ENCODE measurements at places on chromosomes 7 and 10. TPM values are rescaled to one million over a fixed set of nuclear protein-coding genes. Genes with fewer than 3 reads are reported as not detected.

- no peak overlapping the region for H3K27ac ChIP-seq
- no peak overlapping the region for H3K4me3 ChIP-seq
- DNase-seq = no peak
- no peaks in the 10 kb centered on the region for H3K4me1 ChIP-seq
- no peaks in the 10 kb centered on the region for H3K36me3 ChIP-seq
These were observed 51.1 kb upstream of the IL6 start for GRCh38 chr7:22675917-22676343.

- no peak overlapping the region for H3K4me3 ChIP-seq
- DNase-seq = no peak
- H3K36me3 ChIP-seq = no peaks in the 10 kb centered on the region
- H3K27me3 ChIP-seq = no peaks in the 10 kb centered on the region
- H3K4me1 ChIP-seq = no peaks in the 10 kb centered on the region
These were observed 12.7 kb upstream of the MACC1 start for GRCh38 chr7:20229646-20230500.

DNA sequence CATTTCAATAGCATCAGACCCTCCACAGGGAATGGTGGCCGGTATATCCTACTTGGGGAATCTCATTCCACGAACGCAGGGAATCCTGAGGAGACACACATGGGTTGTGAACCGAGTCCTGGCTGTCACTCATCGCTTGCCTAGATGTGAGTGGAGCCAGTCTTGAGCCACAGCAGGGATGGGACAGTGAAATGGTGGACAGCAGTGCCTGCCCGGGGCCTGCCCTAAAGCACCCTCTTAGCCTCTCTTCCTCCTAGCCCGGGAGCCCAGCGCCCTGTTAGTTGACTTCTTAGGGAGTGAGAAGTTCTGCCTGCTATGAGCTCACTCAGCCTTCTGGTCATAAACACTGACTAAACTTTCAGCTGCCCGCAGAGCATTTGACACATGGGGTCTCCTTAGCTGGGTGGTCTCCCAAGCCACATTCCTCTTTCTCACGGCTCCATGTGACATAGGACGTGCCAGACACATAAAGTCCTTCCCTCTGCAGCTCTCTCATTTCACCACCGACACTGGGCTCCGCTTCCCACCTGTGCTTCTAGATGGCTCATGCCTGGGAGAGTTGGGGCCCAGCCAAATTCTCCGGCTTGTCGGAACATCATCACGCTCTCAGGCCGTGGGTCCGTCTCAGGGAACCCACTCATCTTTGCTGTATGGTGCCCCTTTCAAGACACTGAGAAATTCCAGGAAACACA lies 60.9 kb downstream of the TCERG1L start:
- no peaks in the 10 kb centered on the region for H3K36me3 ChIP-seq
- H3K4me3 ChIP-seq = no peak overlapping the region
- H3K27ac ChIP-seq = no peak overlapping the region
- no peaks in the 10 kb centered on the region for H3K27me3 ChIP-seq
- no peak for DNase-seq
- no peaks in the 10 kb centered on the region for H3K4me1 ChIP-seq

LIPA gene
- 44.2 TPM for total RNA-seq

- no peak overlapping the region for H3K4me3 ChIP-seq
- no peaks in the 10 kb centered on the region for H3K36me3 ChIP-seq
- DNase-seq = no peak
These were observed 74.7 kb upstream of the PPP2R2D start for GRCh38 chr10:131825960-131826650.

KCNH2 gene
- 1.2 TPM for total RNA-seq

DNA sequence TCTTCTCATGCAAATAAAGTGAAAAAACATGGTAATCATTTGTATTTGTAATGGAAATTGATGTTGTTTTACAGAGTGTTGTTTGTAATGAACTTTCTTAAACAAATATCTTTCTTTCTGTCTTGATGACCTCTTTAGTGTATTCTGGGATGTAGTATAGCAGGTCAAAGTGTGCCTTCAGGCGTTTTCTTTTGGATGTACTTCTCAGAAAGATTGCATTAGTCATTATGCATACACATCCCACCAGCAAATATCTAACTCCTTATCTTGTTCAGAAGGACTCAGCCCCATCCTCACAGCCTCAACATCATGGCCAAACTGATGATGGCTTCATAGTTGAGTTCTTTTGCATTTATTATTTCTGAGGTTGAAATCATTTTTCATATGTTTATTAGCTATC lies 124.7 kb downstream of the LRRC18 start:
- no peak overlapping the region for H3K27ac ChIP-seq
- DNase-seq = no peak

- no peak overlapping the region for H3K27ac ChIP-seq
- no peaks in the 10 kb centered on the region for H3K27me3 ChIP-seq
- no peak overlapping the region for H3K4me3 ChIP-seq
- H3K4me1 ChIP-seq = no peaks in the 10 kb centered on the region
These were observed 226.1 kb upstream of the SHH start for GRCh38 chr7:156038345-156038744.

DNA sequence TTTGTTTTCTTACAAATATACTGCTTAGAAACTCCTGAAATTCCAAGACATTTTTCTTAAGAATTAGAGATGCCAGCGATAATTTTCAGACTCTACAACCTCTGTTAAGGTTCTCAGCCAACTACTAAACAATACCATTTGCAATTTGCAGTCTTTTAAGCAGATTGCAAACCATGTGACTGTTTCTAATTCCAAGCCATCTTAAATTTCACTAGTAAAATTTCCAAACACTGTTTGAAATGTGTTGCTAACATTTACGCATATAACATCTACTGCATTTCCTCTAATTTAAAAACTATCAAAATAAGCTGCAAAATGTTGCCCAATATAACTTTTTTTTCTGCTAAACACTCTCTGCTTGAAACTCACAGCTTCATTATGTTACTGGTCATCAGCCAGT lies 56.0 kb upstream of the MACROH2A2 start:
- no peak overlapping the region for H3K27ac ChIP-seq
- DNase-seq = no peak
- H3K4me3 ChIP-seq = no peak overlapping the region
- no peaks in the 10 kb centered on the region for H3K27me3 ChIP-seq

DNA sequence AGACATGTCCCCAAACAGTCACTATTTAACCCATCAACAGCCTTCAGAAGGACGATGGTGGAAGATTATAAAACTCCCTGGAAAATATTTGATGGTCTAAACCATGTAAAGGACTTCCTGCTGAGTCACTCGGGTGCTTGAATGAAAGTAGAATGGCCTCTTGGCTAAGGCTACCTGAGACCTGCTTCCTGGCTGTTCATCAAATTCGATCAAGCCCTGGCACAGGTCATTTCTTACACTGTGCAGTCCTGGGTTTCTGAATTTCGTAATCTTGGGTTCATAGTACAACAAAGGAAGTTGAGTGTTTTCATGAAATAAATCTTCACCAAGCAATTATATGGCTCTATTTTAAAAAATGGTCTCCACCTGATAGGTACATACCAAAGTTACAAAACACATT lies 260.3 kb upstream of the RNF32 start:
- H3K27me3 ChIP-seq = peaks cover 6% of the 10 kb centered on the region
- H3K36me3 ChIP-seq = no peaks in the 10 kb centered on the region
- H3K4me3 ChIP-seq = no peak overlapping the region
- H3K27ac ChIP-seq = no peak overlapping the region

DNA sequence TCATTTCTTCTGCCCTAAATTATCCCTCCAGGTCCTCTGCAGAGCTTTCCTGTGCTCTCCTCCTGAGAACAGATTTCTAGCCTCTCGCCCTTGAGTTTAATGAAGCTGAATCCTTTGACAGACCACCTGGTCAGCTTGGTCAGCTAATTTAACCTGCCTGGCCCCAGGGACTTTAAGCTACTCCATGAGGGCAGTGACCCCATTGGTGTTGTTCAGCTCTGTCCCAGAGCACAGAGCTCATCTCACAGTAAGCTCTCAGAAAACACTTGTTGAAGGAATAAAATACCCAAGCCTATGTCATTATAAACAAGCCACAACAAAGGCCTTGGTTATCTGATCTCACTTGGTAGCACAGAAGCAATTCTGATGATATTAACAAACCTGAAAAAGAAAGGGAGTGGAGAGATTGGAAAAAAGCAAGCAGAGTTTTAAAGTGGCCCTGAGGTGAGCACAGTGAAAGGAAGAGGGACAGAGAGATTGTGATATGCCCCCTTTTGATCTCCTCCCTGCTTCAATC lies 24.4 kb downstream of the SLC26A4 start:
- no peaks in the 10 kb centered on the region for H3K36me3 ChIP-seq
- DNase-seq = no peak
- H3K4me1 ChIP-seq = peaks cover under 1% of the 10 kb centered on the region
- no peak overlapping the region for H3K4me3 ChIP-seq

GRCh38 chr7:69961436-69961835 lies 363.2 kb downstream of the AUTS2 start:
- no peak for DNase-seq
- no peaks in the 10 kb centered on the region for H3K27me3 ChIP-seq
- no peak overlapping the region for H3K4me3 ChIP-seq
- H3K4me1 ChIP-seq = peaks cover 20% of the 10 kb centered on the region
- no peaks in the 10 kb centered on the region for H3K36me3 ChIP-seq
- no peak overlapping the region for H3K27ac ChIP-seq

GRCh38 chr7:135445690-135446089 lies 64.2 kb downstream of the CNOT4 start:
- no peaks in the 10 kb centered on the region for H3K36me3 ChIP-seq
- no peak overlapping the region for H3K4me3 ChIP-seq
- no peaks in the 10 kb centered on the region for H3K4me1 ChIP-seq
- H3K27ac ChIP-seq = no peak overlapping the region

DNA sequence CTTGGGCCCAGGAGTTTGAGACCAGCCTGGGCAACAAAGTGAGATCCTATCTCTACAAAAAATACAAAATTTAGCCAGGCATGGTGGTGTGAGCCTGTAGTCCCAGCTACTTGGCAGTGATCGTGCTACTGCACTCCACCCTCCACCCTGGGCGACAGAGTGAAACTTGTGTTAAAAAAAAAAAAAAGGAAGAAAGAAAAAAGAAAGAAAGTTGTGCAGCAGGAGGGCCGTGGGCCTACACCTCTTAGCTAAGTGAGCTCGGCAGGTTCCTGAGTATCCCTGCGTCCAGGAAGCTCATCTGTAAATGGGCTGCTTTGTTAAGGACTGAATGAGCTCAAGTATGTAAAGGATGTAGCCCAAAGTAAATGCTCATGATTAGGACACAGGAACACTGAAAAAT lies 155.0 kb downstream of the RNF216 start:
- H3K4me1 ChIP-seq = peaks cover 4% of the 10 kb centered on the region
- no peak overlapping the region for H3K27ac ChIP-seq

GRCh38 chr7:14639801-14640200 lies 262.8 kb downstream of the DGKB start:
- H3K27me3 ChIP-seq = no peaks in the 10 kb centered on the region
- DNase-seq = no peak
- no peak overlapping the region for H3K27ac ChIP-seq
- H3K4me1 ChIP-seq = no peaks in the 10 kb centered on the region
- H3K36me3 ChIP-seq = no peaks in the 10 kb centered on the region

TRUB1 gene
- total RNA-seq = 9.5 TPM

FGFBP3 gene
- 2.0 TPM for total RNA-seq

DNA sequence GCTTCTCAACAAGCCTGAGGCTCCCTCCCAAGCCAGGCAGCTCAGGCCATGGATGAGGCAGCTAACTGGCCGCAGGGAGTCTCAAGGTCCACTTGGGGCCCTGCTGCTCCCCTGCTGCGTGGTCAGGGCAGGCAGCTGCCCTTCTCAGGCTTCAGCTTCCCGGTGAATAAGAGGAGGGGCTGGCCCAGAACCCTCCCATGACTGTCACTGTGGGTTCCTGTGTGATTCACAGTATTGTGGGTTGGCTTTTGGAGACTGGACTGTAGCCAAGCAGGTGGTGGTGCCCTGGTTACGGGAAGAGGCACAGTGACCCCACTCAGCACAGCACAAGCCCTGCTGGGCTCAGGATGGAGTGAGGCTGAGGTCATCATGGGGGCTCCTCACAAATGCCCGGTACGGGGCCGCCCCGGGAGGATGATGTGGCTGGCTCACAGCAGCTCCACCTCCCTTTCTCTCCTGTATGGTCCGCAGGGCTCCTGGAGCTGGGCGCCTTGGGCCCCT lies 189.8 kb downstream of the HECW1 start:
- H3K27ac ChIP-seq = no peak overlapping the region
- H3K36me3 ChIP-seq = no peaks in the 10 kb centered on the region
- H3K4me1 ChIP-seq = peaks cover 12% of the 10 kb centered on the region

DNA sequence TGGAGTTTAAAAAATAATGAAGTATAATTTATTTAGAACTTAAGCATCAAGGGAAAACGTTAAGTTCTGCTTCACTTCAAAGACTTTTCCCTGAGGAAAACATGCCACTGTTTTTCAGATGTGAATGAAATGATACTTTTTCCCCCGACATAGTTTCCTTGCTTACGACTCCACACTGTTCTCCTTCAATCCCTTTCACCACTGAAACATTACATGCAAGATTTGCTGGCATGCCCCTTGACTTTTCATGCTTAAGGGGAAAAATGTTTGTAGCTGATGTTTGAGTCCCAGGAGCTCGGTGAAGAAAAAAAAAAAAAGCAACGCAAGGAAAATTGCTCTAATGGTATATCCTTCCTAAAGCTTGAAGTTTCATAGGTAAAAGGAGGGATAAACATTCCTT lies 10.0 kb downstream of the GLI3 start:
- DNase-seq = no peak
- H3K27ac ChIP-seq = no peak overlapping the region
- no peaks in the 10 kb centered on the region for H3K36me3 ChIP-seq
- H3K27me3 ChIP-seq = no peaks in the 10 kb centered on the region
- H3K4me3 ChIP-seq = no peak overlapping the region

- no peaks in the 10 kb centered on the region for H3K4me1 ChIP-seq
- H3K4me3 ChIP-seq = no peak overlapping the region
- no peak for DNase-seq
- H3K27me3 ChIP-seq = no peaks in the 10 kb centered on the region
- H3K36me3 ChIP-seq = peaks cover 35% of the 10 kb centered on the region
These were observed 36.2 kb upstream of the PPIF start for GRCh38 chr10:79310911-79311573.

GRCh38 chr7:139341776-139342226 lies 664 bp downstream of the FMC1 start:
- peak overlapping the region; percentile 100 for H3K27ac ChIP-seq
- peaks cover 6% of the 10 kb centered on the region for H3K4me1 ChIP-seq
- peaks cover 9% of the 10 kb centered on the region for H3K36me3 ChIP-seq
- DNase-seq = no peak
- H3K4me3 ChIP-seq = peak overlapping the region; percentile 83
- no peaks in the 10 kb centered on the region for H3K27me3 ChIP-seq
